ENCODE measurements at places on chromosomes 2 and 18.
A peak's percentile ranks its signal among the peaks of the same experiment; 100 is the strongest.

DNA sequence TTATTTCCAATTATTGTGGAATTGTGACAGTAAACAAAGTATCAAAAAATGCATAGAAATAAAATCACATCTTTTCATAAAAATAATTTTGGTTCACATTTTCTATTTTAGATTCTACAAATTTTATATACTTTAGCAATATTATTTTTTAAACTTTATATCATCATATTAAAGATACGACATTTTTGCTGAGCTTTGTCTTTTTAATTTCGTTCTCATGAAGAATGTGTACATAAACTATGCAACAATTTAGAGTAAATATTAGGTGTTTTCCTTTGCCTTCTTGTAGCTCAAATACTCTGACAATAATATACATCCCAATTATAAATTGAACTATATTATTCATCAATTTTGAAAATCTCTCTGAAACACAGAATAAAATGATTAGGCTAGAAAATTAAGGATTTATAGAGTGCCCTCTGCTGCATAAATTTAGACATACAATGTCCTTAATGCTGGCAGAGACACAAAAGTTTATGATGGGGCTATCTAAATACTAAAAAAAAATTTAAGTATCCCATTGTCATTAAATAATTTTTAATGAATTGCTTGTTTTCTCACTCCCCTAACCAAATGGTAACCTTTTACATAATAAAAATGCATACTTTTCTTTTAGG, 45.7 kb downstream of the CCDC102B start:
- DNase-seq: no peak

DNA sequence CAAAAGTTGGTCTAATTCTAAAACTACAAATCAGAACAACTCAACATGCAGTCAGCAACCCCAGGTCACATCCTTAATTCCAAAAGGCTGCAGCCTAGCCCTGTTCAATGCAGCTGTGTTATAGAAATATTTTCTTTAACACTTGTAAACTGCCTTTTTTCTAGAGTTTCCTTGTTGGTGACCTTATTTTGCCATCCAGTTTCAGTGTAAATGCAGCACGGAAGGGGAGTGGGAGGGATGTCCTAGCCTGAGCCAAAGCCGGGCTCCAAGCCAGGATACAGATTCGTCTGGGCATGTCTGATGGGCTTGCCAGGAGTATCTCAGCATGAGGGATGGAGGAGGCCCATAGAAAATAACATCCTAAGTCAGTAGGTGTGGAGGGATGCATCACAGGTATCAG, 17.7 kb upstream of the SP3 start:
- peak; percentile 40 for DNase-seq

DNA sequence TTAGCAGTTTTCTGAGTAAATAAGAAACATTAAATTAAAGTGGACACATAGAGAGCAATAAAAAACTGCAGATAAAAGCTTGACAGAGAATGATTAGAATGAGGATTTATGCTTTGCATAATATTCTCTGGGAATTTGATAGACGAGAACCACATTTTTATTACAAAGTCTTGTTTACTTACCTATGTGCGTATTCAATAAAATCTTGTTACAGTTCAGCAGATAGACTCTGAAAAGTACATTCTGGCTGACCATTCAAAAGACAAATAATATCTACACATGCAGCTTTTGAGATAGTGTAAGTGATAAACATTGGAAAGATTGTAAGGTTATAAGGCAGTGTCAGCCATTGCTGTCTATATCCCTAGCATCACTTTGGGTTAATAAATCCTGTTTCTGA, 381.6 kb downstream of the NYAP2 start:
- no peak for DNase-seq

DNA sequence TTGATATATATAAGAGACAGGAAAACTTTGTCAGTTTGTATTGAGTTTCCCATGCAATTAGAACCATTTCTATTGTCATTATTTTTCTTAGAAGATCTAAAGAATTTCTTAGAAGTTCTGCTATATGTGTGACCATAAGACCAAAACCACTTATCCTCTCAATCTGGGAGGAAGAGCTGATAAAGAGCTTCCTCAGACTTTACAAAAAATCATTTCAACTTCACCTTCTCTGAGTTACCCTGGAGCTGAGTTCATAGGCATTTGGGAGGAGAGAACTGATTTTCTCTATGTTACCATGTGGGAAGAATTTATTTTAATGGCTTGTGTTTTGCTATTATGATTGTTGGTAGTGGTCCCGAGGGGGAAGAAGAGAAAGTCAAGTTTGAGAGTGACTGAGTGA, 329.3 kb downstream of the GPD2 start:
- no peak for DNase-seq

DNA sequence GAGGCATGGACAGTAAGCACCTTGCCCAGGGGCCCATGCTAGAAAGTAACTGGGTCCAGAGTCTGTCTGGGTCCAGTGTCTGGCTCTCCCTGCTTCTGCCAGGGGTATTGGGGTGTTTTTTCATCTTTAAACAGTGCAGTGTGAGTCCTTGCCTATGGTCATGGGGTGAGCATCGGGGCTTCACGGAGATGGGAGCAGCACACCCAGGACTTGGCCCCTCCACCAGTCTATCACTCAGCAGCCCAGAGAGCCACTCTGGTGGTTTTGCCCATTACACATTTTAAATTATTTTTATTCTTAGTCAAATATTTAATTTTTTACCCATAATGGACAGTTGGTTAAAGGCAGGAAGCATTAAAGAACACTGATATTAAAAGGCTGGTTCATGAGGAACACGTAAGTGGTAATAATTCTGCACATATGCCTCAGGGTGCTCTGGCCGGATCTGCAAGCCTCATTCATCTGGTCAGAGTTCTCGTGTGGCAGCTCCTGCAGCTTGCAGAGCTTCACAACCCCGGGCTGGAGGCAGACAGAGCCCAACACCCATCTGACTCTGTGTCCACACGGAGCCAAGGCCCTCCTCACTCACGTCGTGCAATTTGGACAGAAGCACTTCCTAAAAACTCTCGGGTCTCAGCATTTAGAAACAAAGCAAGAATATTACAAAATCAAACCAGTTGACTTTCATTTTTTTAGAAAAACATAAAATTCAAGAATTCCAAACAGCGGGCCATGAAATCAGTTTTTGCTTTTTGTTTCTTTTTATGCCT, 204.1 kb downstream of the CTIF start:
- no peak for DNase-seq

GRCh38 chr18:24204904-24205303, 66.0 kb downstream of the CABYR start:
- no peak for DNase-seq

DNA sequence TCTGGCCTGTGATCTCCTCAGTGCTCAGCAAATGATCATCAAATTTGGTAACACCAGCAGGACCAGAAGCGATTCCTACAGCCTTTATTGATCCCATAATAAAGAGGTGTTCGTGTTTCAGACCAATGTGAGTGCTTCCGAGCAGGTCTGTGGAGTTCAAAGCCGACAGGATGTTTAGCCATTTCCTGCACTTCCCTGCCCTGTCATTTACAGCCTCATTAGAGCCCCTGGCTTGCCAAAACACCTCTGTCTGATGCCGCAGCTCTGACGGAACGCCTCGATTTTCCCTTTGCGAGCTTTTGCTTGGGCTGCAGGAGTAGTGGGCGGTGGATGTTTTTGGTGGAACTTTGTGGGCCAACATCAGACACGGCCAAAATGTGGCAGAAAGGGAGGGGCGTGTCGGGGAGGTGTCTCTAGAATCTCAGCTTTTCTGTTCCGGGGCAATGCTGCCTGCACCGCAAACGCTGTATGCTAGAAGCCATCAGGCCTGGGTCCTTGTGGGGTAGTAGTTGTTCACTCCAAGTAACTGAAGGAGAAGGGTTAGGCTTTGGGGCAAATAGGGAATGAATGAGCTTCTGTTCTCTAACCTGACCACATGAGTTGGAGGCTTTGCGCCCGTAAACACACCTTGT, 26.1 kb upstream of the INHBB start:
- no peak for DNase-seq

DNA sequence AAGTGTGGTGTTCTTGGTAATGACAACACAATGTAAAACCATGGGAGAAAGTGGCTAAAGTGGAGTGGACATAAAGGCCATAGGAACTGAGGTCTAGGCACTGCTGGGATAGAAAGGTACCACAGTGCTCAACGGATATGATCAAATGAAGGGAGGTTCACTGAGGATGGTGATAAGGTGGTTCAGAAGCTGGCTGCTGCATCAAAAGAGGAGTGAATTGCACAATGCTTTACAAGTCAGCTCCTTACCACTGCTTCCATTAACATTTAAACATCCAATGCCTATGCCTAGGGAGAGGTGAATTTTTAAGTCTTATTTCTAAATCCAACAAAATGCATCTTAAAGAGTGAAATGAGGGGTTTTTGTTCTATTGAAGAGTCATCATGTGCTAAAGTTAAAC, 100.1 kb upstream of the ITGB6 start:
- DNase-seq: no peak

DNA sequence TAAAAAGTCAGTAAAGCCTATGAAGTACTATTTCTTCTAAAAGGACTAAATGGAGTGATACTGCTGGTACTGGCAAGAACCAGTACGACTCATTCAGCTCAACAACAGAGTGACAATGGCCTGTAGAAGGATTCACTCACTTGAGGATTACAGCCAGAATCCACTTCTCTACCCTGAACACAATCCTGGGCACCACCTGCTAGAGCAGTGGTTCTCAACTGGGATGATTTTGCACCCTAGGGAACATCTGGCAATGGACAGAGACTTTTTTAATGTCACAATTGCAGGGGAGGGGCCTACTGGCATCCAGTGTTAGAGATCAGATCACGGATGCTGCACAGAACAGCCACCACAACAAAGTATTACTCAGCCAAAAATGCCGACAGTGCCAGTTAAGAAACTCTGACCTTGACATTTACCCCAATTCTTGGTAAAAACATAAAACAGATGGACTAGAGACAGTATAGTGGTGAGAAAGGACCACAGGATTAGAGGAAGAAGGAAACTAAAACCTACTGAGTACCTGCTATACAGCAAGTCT, 5.0 kb downstream of the SPIRE1 start:
- DNase-seq: no peak
